Right kidney (tissue), 9 donors: ENCODE measurements at places on chromosomes 3 and 15.

- DNase-seq: no peak
Observed at GRCh38 chr3:40951636-40952035, 247.7 kb upstream of the CTNNB1 start.

- no peak for DNase-seq
Observed at GRCh38 chr15:36814708-36815107, 235.3 kb downstream of the CDIN1 start.

GRCh38 chr3:126713199-126713598 is 9.2 kb downstream of the CHCHD6 start:
- no peak for DNase-seq

- DNase-seq: no peak
Observed at GRCh38 chr3:102177075-102177755, 257.6 kb upstream of the ZPLD1 start.

DNA sequence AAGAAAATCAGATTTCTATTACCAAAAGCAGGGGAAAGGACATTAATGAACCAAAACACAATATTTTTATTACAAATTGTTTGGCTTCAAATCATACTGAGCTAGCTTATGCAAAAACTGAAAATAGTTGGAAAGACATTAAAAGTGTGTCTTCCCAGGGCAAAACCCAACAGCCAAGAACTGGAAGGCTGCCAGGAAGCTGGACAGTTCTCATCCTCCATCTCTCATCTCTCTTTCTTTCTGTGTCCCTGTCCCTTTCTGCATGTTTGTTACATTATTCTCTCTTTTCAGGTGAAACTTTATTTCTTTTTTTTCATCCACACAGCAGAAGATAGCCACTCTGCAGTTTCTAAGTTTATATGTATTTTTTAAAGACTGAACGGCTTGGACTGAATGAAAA is 41.1 kb upstream of the SNTN start:
- no peak for DNase-seq

DNA sequence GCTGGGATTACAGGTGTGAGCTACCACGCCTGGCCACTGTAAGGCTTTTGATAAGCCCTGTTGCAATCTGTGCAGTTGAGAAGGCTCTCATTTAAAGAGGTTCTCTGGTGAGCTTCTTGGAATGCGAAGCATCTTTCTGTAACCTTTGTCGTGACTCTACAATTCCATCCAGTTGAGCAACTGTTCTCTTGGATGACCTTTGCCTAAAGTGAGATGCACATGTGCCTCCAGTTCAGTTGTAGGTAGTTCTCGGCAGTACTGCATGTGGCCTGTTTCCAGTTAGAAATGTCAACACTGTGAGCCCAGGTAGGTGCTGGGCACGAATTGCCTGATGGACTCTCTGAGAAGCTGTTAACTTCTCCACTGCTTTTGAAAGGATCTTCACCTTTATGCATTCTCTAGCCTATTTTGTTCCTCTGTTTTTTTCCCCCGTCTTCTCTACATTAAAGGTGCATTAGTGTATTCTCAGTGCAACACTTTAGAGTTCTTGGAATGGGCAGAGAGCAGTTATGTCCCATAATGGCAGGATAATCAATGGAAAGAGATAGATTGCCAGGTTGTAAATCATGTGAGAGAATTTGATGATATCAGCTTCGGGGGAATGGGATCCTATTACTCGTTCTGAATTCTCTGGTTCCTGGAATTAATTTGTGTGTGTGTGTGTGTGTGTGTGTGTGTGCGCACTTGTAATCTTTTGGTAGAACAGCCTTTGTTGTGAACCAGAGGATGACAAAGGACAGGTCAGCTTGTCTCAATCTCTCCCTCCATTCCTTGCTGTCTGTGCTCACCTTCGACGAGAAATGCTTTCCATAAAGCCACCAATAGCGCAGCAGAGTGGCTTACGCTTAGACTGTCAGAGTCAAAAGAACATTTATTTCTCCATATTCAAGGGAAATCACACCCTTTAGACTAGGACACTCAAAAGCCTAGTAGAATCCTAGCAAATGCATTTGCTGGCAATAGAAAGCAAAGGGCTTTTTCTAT is 51.1 kb downstream of the PTPRG start:
- no peak for DNase-seq

GRCh38 chr15:47516558-47516957 is 200.7 kb upstream of the SEMA6D start:
- DNase-seq: no peak
